ENCODE measurements at places on chromosomes 6 and 20.

DNA sequence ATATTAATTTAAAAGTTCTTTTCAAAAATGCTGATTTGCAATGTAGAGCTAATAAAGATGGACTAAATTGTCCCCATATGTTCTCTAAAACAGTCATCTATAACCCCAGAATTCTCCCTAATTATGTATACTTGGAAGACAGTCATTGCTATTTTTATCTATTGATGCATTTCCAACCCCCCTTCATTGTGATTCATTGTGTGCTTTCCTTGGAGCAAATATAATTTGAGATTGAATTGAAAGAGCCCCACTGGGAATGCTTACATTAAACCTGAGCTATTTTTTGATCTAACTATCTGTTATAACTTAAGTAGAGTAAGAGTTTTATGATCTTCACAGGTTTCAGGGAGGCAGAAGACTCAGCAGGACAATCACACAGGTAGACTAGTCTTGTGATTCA lies 73.7 kb upstream of the PTCHD4 start:
- DNase-seq: no peak

- DNase-seq: no peak
These were observed 111.0 kb downstream of the NOL4L start for GRCh38 chr20:32474009-32474716.

GRCh38 chr6:6703699-6704098 lies 115.2 kb downstream of the LY86 start:
- DNase-seq: no peak

- no peak for DNase-seq
These were observed 23.9 kb downstream of the NOL4L start for GRCh38 chr20:32560989-32561830.

- no peak for DNase-seq
These were observed 14.3 kb upstream of the SIRT5 start for GRCh38 chr6:13559968-13560650.

DNA sequence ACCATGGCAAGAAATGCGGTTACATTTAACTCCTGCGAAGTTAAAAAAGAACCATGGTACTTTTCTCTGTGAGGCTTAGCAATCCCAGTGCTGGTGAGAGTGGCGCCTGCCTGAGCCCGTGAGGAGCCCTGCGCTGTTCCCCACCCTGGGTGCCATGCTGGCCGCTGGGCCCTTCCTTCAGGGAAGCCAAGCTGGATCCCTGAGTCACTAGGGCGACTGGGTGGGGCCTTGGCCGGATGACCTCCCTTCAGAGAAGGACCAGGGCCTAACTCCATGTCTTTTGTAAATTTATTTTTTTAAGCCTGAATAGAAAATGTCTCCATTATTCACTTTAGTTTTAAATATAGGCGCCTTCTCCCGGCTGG lies 209.1 kb downstream of the ERMARD start:
- DNase-seq: no peak
